ENCODE measurements at places on chromosomes 2 and 18.

GRCh38 chr18:79956276-79956675, 4.8 kb upstream of the SLC66A2 start:
- DNase-seq = no peak

- DNase-seq = no peak
These were observed 151.5 kb upstream of the CELF4 start for GRCh38 chr18:37717098-37717497.

DNA sequence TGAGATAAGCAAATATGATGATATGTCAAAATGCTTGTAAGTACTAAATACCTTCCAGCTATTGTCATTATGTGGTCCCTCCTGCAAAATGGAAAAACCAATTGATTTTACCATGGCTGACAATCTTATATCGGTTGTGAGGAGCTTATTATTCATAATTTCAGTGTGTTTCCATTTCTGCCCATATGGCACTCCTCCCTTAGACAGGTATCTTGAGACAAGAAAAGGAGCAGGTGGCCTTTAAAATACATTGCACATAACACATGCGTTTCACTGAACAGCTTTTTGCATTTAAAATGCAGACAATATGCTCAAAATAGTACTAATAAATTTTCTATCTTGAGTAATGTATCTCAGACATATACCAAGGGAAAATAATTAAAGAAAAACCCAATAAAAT, 60.2 kb upstream of the SH3RF3 start:
- no peak for DNase-seq

DNA sequence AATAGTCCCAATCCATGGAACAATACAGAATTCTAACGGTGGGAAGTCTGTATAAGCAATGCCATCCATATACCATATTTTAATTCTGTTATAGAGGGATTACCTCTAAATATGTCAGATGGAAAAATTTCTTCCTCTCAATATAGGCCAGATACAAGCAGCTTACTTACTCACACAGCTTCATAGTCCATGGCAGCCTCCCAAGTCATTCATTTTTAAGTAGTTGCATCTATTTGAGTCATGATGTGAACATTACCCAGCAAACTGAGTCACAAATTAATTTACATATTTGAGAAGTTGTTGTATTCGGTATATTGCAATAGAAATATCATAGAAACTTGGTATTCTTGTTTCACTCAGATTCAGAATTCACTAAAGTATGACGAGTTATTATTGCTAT, 20.3 kb downstream of the TBR1 start:
- no peak for DNase-seq

GRCh38 chr2:144477281-144477956, 42.5 kb downstream of the ZEB2 start:
- no peak for DNase-seq

DNA sequence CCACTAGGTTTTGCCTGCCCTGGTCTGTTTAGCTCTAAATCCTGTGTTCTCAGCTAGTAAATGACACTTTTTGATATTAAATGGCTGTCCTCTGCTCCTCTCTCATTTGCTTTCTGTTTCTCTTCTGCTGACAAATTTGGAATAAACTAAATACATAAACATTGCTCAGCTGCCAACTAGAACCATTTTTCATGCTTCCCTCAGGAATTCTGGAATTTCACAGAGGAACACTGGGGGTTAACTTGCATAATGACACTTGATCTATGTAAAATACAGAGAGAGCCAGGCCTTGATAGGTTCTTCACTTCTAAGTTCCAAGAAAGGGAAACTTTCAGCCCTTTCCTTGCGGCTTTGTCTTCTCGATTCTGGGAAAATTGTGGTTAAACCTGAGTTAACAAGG, 450.6 kb upstream of the ST6GAL2 start:
- no peak for DNase-seq

DNA sequence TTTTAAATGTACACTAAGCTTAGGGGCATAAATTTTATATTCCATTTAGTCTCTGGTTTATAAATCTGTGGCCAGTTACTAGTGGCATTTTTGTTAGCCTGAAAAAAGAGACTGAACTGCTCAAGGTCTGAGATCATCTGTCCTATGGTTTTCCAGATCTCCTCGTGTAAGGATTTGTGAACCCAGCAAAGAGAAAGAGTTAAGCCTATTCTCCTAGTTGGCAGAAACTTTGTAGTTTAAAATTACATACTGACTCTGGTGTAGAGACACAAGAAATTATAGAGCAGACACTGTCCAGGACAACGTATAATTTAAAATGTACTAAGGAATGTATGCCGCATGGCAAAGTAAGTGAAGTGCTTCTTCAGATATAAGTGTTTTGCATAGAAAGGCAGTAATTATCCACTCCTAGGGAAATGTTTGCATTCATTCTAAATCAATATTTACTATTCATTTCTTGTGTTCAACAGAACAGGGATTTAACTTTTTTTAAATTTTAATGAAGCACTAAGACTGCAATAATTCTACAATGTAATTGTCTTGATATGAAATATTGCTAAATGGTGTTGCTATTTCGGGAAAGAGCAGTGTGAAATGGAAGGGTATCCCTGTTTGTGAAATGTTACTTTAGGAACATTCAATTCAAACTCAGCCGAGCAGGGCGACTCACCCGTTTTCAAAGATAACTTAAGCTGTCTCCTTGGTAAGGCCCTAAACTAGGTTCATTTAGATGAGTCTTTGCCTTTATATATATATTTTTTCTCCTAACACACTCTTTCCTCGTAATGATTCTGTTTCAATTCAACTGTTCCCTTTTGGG, 508.4 kb upstream of the ZEB2 start:
- no peak for DNase-seq

DNA sequence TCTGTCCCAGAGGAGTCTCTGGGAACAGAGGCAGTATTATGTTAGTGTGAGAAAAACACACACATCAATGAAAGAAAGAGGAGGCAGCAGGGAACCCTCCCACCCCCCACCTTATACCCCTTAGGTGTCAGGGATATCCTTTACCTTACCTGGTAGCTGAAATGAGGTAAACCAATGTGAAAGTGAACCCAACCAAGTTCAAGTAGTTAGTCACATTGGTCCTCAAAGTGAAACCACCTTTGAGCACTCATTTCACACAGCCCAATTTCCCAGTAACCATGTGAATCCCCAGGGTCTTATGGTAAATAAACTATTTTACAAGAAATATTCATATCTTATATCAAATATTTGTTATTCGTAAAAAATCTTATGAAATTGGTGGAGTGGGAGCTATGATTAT, 377.8 kb downstream of the LRATD1 start:
- DNase-seq = no peak

GRCh38 chr2:31247711-31248110, 13.8 kb downstream of the EHD3 start:
- no peak for DNase-seq

DNA sequence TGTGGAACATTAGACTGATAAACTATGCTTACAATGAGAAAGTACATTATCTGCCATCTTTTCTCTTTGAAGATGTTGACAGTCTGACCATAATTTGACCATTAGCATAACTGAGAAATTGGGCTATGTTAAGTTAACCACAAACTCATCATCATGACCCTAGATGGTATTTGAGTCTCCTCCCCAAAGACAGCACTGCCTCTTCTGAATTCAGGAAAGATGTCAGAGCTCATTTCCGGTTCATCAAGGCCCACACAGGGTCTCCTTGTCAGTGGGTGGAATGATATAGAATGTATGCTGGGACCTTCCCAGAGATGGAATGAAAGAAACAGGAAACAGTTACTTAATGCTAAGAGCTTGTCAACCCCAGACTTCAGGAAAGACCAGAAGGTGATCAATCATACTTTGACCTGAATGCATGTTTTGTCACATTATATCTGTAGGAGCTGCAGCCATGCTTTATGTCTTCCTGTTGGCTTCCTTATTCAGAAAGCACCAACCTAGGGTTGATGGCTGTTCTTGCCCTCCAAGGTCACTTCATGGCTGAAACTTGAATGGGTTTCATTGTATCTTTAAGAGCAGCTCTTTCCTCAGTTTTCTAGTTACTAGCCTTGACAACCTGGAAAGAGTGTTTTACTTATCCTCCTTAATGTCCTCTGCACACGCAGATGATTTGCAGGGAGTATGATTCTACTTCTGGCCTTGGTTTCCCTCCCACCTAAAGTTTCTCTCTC, 99.1 kb upstream of the NEUROD1 start:
- DNase-seq = no peak

DNA sequence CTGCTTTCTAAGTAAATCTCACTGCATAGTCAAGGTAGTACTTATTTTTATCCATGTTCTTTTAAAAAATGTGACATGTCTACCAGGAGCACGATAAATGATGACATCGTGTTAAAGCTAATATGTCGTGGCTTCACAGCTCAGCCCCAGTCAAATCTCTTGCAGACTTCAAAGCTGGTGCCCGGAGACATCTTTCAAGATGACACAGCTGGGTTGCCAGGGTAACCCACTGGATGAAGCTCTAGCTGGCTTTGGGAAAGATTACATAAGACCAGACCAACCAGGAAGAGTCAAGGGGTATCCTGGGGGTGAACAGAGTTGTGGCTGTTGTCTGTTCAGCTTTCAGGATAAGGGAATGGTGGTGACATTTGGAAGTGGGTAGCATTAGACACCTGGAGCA, 67.8 kb downstream of the VSNL1 start:
- no peak for DNase-seq

GRCh38 chr2:95012881-95013550, 12.5 kb upstream of the MAL start:
- no peak for DNase-seq

DNA sequence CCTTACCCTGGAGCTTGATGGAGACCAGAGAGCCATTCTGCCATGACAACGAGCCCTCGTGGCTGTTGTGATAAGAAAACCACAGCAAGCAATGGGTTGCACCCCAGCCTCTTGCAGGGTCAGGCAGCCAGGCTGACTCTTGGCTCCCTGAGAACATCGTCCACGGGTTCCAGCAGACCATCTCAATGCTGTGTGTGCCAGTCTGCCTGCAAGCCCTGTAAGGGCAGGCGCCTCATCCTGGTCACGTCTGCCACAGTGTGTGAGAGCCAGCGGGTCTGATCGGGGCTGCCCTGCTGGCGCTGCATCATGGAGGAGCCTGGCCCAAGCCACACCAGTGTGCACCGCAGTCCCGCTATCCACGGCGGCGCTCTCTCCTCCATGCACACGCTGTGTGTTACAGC, 71.0 kb upstream of the MGAT4A start:
- DNase-seq = no peak

GRCh38 chr2:113032737-113033136, 19.9 kb downstream of the IL36B start:
- DNase-seq = no peak

GRCh38 chr2:68396093-68396492, 31.0 kb downstream of the PLEK start:
- DNase-seq = no peak

- peak; percentile 20 for DNase-seq
These were observed 256.8 kb downstream of the RNF152 start for GRCh38 chr18:61635901-61636528.

- DNase-seq = no peak
These were observed 122.2 kb upstream of the ZEB2 start for GRCh38 chr2:144642131-144642530.

DNA sequence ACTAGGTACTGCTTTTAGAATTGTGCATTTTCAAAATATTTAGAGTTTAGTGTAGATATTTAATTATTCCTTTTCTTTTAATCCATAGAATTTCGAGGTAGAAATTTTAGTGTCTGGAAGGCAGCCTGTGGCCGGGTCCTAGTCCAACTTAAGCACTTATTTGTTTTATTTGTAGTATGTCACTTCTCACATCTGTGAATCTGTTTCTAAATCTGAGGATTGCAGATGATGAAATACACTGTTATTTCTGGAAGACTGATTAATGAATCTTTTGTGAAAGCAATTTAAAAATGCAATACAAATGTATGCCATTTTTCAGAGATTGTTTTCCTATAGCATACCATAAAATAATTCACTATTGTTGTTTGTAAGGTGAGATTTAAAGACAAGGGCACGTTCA, 483.9 kb upstream of the TRIB2 start:
- DNase-seq = no peak

DNA sequence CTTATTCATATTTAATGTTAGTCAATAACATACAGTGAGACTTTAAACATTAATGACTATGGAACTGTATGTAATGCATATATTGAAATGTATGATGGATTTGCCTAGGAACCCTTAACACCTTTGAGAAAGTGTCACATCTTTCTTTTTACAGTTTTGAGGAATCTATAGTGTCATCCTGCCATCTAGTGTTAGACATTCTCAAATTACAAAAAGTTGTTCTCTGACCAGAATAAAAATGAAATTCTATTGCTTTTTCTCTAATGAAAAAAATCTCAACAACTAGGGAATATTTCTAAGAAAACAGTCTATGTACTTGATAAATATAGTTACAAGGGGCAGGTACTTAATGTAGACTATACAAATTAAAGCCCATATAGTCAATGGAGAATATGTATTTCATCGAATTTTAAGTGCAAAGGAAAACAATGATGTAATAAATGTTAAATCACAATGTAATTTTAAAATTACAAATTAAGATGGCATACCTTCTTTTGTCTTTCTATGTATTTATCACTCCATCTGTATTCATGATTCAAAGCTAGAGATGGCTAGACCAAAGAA, 5.1 kb upstream of the CALCRL start:
- DNase-seq = no peak

- DNase-seq = no peak
These were observed 40.3 kb downstream of the LHCGR start for GRCh38 chr2:48715042-48715899.

GRCh38 chr2:200353120-200353519, 46.6 kb downstream of the SPATS2L start:
- no peak for DNase-seq

- DNase-seq = no peak
These were observed 210.7 kb downstream of the MTX2 start for GRCh38 chr2:176479961-176480360.

DNA sequence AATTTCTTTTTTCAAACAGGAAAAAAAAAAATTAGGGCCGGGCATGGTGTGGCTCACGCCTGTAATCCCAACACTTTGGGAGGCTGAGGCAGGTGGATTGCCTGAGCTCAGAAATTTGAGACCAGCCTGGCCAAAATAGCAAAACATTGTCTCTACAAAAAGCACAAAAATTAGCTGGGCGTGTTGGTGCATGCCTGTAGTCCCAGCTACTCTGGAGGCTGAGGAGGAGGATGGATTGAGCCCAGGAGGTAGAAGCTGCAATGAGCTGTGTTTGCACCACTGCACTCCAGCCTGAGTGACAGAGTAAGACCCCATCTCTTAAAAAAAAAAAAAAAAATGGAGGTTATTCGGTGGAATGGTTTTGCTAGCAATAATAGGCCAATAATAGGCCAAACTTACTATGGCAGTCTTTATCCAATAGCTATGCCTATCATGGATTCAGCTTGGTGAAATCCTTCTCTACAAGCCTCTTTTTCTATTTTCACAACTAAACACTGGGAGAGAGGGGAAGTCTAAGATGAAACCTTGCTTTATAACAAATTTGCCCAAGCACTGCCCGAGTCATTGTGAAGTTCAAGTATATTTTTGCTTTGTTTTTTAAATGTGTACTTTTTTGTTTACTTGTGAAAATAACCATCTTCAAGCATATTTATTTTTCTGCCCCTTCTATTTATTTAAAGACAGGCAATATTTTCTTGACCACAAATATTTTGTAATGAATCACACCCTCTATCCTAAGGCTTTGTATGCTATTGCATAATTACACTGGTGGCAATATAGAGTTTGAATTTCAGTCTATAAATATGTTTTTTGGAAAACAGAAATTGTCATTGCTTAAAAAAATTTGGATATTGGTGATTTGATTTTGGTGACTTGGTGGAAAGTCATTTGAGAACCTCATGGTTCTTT, 20.0 kb upstream of the KYNU start:
- no peak for DNase-seq
